ENCODE measurements at places on chromosomes 1 and 21.

GRCh38 chr1:110639724-110640386 is 33.7 kb upstream of the KCNA2 start:
- DNase-seq = no peak

DNA sequence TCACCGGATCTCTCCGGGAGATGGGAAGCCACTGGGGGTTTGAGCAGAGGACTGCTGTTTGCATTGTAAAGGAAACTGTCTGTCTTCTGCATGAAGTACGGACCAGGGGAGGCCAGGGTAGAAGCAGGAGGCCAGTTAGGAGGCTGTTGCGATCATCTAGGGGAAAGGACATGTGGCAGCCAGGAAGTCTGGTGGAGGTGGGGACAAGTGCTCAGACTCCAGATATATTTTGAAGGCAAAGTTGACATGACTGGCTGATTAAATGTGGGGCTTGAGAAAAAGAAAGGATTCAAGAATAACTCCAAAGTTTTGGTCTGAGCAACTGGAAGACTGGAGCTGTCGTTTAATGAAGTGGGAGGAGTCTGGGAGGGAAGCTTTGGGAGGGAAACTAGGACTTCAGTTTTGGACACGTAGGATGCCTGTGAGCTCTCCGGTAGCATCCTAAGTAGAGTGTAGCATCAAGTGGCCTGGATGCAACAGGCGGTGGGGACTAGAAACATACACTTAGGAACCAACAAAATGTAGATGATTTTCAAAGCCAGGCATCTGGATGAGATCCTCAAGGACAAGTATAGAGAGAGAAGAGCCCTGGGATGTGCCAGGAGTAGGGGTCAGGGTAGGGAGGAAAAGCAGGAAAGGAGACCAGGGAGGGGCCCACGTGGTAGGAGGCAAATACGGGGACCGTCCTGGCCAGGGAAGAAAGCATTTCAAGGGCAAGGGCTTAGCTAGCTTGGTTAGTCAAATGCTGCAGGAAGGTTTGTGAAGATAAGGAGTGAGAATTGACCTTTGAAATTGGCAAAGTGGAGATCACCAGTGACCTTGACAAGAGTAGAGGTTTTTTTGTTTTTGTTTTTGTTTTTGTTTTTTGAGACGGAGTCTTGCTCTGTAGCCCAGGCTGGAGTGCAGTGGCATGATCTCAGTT is 3.7 kb upstream of the C1orf210 start:
- no peak for DNase-seq

- no peak for DNase-seq
These were observed 11.2 kb upstream of the CAPN2 start for GRCh38 chr1:223700942-223701637.

GRCh38 chr1:8063298-8064036 is 37.4 kb upstream of the ERRFI1 start:
- no peak for DNase-seq

GRCh38 chr1:23625459-23625858 is 66.1 kb upstream of the RPL11 start:
- DNase-seq = no peak

GRCh38 chr1:205961405-205961804 is 18.1 kb upstream of the SLC26A9 start:
- no peak for DNase-seq

DNA sequence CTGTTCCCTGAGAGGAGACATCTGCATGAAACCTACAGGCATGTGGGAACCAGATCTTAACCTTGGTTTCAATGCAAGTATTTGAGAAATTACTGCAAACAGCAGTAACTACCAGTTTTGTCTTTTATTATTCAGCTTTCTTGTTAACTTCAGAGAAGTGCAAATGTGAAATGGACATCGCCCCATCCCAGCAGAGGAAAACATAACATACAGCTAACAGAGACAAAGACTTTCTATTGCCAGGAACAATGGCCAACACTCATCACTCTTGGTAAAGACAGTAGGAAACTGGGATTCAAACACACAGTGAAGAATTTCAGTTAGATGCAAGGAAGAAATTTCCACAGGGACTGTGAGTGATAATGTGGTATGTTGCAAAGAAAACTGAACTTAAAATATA is 115.1 kb downstream of the SLC30A10 start:
- DNase-seq = no peak

- no peak for DNase-seq
These were observed at the start of gene PDE4B for GRCh38 chr1:65792669-65793358. Gene PDE4B (plus strand): TSS chr1:65792895.

- DNase-seq = no peak
These were observed 94.4 kb downstream of the GPR161 start for GRCh38 chr1:168042362-168042761.

- no peak for DNase-seq
These were observed 50.4 kb upstream of the KIAA1614 start for GRCh38 chr1:180862305-180862704.

All from putamen (tissue), 1 donor.